ENCODE measurements at places on chromosomes 3 and 15.

DNA sequence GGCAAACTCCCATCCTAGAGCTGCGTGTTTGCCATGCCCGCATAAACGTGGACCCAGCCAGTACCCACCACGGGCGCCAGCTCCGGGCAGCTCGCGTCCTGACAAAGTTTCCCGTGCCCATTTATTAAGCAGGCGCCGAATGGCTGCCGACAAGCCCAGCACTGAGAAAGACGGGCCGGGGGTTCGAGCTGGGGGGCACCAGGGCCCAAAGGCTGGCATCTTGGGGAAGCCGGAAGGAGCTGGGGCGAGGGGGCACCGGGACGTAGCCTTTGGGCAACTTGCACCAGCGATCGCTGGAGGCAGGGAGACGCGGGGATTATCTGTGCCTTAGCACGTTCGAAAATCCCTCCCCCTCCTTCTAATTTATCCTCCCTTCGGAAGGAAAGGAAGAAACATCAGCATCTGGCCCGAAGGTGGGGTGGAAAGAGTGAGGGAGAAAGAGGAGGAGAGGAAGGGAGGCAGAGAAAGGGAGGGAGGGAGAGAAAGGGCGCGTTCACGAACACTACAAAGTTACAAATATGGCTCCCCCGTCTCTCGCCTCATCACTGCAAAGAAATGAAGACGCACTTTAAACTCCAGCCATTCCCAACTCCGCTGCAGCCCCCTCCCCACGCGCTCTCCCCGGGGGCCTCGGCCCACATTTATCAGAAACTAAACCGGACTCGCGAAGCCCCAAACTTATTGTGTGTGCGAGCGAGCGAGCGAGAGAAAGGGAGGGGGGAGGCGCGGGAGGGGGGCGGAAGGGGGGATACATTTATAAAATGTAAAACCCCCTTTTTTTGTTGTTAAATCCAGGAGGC lies 1.0 kb downstream of the ANP32A start:
- DNase-seq, result peak; percentile 11

DNA sequence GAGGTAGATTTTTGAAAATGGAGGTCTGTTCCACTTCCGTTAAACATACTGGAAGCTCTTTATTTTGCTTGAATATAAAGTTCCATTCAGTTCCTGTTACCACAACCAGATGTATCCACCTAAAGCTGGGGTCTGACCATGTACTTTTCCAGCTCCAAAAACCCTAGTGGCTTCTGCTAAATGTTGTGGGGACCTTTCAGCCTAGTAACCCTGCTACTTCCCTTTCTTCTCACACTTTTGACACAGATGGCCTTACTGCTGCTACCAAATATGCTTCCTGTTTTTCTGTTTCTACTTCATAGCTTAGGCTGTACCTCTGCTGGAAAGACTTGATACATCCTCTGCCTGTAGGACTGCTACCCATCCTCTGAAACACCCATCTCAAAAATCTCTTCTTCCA lies 87.8 kb downstream of the COL6A6 start:
- no peak for DNase-seq

GRCh38 chr15:80151148-80151547 lies 1.7 kb upstream of the FAH start:
- DNase-seq, result no peak

- DNase-seq, result no peak
Measured at GRCh38 chr3:158506456-158506855, 64.5 kb upstream of the MLF1 start.

- no peak for DNase-seq
Measured at GRCh38 chr3:161409069-161409468, 37.8 kb upstream of the SPTSSB start.

- DNase-seq, result no peak
Measured at GRCh38 chr3:154044671-154045070, 76.5 kb upstream of the ARHGEF26 start.

- DNase-seq, result no peak
Measured at GRCh38 chr15:49406352-49407118, 16.5 kb upstream of the FGF7 start.

DNA sequence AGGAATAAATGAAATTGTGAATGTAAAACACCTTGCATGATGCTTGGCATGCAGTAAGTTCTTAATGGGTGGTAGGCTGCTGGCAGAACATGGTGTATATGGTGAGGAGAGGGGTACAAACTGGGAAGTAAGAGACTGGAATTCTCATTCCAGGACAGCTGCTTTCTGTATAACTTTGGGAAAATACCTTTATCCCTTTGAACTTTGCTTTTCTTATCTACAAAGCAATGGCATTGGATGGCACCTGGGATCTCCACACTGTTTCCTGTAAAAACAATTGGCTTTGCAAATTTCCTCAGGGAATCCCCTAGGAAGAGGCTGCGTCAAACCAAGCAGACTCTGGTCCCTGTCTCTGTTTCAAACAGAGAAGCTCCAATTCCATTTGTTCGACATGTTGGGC lies 100.7 kb upstream of the SLC4A7 start:
- no peak for DNase-seq

DNA sequence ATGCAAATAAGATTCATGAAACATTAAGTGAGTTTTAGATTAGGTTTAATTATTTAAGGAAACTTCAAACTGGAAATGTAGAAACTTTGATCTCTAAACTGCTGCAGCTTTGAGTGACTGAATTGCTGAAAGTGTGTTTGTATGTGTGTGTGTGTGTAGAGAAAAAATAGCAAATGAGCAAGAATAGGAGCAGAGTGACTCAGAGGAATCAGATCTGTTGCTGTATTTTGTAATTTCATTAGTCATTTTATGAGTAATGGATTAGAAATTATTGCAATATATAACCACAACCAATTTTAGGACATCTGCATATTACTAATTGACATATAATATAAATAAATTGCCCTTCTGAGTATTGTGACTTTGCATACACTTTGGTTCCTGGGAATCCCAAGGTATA lies 52.8 kb upstream of the SLC9A9 start:
- no peak for DNase-seq

DNA sequence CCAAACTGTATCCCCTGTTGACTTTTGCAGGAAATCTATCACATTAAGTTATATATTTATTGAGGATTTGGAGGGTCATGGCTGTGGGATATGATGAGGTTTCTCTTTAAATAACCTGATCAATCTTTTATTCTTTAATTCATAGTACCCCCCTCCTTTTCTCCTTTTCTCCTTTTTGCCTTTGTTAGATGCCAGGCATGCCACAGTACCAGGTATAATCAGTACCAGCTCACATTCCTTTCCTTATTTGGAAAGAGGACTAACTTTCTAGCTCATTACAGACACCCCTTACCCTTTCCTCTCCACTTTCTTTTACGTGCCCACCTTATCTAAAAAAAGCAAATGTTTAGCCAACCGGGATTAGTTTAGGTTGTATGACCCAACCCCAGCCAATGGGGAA lies 326.4 kb upstream of the NAALADL2 start:
- DNase-seq, result no peak

DNA sequence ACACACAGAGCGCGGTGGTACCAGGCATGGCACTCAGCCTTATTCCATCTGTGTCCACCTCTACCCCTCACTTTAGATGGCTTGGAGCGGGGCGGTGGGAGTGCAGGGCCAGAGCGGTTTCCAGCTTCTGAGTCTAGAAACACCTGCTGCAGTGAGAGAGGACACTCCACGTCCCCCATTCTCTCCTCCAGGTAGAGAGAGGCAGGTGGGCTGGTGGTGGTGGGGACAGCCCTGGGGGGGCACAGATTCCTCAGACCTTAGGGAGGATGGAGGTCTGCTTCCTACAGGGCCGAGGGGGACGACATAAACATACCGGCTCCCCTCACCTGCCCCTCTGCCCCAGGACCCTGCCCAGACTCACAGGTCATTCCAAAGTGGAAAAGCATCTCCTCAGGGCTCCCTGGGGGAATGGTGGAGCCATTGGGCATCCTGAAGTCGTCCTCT lies 40.4 kb downstream of the MUC20 start:
- no peak for DNase-seq

GRCh38 chr15:86725628-86726027 lies 646.0 kb downstream of the AGBL1 start:
- DNase-seq, result no peak

DNA sequence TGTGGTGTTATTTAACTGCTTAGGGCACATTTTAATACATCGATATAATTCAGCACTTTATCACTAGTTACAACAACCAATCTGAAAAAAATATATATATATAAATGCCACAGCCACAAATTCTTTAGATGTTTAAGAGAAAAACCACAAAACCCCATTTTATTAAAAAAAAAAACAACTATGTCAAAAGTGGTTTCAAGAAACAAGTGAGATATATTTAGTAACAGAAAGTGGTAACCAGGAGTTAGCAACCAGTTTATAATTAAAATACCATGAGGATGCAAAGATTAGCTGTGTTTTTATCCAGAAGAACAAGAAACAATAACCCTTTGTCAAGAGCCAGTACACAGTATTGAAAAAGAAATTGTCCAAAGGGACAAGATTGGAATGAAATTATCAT lies 14.8 kb upstream of the DIPK2A start:
- no peak for DNase-seq

DNA sequence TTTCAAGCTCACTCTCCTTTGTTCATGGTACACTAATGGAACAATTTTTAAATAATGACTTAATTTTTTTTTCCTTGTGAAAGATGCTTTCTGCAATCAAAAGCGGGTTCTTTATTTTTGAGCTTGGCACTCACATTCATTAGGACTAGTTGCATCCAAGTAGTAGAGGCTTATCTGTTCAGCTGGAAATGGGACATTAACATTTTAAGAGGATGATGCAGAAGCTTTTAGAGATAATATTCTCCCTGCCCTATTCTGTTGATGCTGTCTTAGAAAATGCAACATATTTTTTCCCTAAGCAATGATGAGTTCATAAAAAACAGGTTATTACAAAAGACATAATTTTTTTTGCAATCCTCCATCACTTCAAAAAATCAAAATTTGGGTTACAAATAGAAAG lies 900.6 kb downstream of the NTRK3 start:
- no peak for DNase-seq

DNA sequence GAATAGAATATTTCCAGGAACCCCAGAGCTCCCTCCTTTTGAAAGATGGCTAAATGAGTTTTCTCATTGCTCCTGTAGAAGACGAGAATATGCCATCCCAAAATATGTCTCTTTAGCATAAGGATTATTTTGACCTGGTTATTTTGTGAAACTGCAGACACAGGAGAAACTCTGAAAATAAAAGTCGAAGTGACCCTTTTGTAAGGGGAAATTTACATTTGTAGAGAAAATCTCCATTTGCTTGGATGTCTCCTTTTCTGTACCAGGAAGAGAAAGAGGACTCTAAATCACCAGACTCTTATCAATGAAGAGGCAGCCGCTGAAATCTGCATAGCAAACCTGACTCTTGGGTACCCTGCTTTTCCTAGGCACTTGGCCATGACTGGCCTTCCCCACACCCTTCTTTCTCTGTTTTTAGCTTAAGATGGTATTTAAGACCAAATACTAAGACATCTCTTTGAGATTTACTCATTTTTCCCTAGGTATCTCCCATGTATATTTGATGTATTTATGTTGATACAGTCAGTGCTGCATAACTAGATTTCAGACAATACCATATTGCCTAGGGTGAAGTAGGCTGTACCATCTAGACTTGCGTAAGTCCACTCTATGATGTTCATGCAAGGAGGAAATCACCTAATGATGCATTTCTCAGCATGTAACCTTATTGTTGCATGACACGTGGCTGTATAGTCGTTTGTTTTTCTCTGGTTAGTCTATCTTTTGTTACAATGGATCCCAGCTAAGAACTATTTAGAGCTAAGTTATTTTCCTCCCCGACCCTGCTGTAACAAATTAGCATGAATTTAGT lies 98.2 kb upstream of the UBE3A start:
- DNase-seq, result no peak

DNA sequence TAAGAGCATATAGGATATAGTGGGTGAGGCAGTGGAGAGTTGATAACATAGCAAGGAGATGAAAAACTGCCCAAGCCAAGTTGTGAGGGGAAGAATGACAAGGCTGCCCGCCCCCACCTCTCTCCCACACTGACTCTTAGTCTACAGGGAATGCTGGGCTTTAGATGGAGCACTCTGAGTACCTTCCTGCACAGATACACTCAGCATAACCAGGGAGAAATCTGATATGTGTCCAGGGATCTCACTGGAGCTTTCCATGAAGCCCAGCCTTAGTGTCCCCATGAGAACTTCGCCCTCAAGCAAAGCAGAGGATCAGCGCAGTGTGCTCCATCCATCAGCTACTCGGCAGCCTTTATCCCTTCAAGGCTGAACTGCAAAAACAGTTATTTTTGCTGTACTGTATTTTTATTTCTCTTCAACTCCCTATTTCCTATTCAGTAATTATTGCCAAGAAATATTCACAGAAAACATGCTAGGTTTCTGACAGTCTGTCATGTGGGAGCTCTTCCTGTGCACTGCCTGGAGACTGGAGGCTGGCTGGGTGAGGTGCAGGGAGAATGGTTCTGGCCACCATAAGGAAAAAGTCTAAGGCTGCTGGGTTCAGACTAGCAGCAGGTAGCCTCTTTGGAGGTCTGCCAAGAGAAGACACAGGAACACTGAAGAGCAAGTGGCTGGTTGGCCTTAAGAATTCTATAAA lies 475.2 kb upstream of the PPP2R3A start:
- no peak for DNase-seq

All from activated T-helper 9 cell treated with anti-CD3 and anti-CD28 coated beads, Interleukin-2, amount 50 U/mL, for 16 hours (primary cell).